ENCODE measurements at places on chromosomes 2 and 18.

DNA sequence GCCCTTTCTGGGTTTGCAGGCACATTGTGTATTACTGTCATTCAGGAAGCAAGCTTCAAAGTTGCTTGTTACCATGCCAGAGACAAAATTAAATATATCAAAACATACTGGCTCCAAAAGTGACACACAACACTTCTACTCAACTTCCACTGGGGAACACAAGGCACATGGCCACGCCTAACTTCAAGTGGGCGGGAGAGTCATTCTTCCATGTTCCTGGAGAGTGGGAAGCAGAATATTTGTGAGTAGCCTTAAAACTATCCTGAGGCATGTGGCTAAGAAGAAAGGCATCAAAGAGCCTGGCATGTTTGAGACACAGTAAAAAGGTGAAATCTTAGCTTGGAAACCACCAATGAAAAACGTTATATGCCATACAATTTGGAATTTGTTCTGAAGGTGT is 90.5 kb upstream of the TACR1 start:
- no peak for DNase-seq

DNA sequence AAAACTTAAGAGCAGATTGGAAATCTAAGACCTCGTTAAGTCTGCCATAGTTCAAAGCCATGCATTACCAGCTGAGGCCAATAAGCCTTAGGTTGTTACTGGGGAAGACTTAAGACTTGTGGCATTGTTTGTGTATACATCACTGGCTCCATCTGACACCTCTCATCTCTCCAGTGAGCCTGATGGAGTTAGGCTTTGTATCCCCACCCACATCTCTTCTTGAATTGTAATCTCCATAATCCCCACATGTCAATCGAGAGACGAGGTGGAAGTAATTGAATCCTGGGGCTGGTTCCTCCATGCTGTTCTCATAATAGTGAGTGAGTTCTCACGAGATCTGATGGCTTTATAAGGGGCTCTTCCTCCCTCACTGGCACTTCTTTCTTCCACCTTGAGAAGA is 404.6 kb downstream of the ARHGAP15 start:
- DNase-seq: no peak

DNA sequence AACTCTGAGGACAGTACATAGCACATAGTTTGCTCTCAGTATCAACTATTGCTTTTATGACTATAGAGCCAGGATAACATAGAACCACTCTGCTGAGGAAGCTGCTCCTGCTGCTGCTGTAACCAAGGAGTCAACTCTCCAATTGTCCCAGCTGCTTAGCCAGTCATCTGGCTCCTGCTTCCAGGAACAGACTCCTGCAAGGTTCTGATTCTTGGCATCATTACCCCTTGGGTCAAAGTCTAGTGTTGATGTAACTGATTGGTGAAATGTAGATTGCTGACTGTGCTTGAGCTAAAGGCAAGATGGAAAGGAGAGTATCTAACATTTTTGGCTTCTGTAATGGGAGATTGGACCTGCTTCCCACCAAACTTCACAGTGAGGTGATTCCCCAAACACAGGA is 261.9 kb upstream of the FSHR start:
- no peak for DNase-seq

DNA sequence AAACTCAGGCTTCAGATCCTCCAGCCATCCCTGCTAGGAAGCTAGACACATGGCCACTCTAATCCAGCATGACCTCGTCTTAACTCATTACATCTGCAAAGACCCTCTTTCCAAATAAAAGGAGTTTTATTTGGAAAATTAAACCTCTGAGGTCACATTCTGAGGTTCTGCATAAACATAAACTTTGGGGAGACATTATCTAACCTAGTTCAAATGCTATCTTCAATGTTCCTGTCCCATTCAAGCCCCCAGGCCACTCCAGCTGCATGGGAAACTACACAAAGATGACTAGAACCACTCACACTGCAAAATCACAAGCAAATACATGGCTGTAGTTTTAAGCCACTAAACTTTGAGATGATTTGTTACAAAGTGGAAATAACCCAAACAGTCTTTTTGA is 99.0 kb upstream of the RNF152 start:
- no peak for DNase-seq

DNA sequence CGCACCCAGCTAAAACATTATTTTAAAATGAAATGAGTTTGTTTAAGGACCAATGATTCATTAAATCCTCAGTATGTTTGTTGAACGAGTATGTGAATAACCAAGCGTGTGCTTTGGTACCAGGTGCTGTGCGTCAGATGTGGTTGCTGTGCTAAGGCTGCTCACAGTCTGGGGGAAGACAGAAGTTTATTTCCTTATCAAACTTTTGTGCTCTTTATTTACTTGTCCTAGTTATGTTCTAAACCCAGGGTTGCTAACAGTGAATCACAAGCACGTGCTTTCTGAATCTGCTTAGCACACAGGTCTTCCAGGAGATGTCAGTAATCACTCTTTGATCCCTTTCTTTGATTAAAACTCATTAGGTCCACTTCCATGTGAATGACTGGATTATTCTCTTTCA is 37.0 kb downstream of the RAPGEF4 start:
- DNase-seq: no peak

DNA sequence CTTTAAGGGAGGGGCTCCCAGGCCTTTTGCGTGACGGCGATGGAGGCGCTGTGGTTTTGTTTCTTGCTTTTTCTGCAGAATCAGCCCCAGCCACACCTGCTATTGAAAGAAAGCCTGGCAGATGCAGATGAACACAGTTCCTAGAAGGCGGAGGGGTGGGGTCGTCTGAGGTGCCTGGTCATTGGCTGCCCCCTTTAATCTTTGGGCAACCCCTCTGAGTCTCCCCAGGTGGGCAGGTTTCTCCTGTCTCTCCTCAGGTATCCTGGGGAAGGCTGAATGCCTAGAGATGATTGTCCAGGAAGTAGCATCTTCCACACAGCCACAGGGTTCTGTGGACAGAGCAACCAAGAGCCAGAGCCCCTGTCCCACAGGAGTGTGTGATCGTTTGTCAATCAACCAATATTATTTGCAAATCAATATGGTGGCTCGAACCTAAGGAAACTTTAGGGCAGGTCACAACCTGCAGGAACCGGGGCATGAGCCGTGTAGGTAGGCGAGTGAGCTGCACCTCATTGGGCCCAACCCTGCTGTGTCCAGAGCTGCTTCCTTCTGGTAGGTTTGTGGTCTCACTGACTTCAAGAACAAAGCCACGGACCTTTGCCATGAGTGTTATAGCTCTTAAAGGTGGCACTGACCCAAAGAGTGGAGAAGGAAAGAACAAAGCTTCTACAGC is 104.3 kb downstream of the NDUFA10 start:
- no peak for DNase-seq

DNA sequence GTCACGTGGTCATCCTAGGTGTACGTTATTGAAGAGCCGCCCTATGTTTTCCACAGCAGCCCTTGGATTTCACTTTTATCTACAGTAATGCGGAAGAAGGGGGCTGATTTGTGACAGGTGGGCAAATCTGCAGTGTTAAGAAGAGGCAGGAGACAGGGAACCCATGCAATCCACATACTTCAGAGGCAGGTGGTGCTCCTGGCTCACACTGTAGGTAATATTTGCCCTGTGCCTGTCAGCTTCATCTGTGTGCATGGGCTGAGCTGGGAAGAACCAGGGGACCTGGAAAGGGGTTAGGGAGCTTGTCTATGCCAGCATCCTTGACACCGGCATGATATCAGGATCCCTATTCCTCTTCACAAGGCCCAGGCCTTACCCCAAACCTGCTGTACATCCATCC is 183.9 kb downstream of the SH3RF3 start:
- DNase-seq: no peak

DNA sequence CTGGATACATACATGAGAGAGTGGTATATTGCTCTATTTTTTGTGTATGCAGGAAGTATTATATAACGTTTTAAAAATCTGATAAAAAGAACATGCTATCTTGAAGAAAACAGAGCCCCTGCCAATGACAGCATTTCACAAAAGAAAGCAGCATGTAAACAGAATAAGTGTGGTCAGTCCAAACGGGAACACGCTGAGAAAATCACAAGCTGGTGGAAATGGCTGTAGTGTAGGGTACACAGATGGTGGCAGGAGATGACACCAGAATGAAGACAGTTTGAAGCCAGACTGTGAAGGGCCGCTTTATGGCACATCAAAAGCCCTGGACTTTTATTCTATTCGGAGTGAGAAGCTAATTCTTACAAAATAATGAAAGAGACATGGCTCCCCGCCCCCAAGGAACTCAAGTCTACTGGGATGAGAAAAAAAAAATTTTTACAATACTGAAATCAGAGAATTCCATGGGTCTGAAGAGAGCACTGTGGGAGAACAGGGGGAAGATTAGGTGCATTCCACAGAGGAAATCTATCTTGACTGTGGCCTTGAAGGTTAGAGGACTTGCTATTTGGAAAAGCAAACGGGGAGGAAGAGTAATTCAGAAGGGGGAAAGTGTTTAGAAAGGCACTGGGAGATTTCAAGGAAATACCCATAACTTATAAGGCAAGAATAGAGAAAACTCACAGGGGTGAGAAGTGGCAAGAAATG is 217.7 kb upstream of the SMAD7 start:
- no peak for DNase-seq

- no peak for DNase-seq
Observed at GRCh38 chr2:108118996-108119395, 120.8 kb upstream of the SULT1C3 start.

DNA sequence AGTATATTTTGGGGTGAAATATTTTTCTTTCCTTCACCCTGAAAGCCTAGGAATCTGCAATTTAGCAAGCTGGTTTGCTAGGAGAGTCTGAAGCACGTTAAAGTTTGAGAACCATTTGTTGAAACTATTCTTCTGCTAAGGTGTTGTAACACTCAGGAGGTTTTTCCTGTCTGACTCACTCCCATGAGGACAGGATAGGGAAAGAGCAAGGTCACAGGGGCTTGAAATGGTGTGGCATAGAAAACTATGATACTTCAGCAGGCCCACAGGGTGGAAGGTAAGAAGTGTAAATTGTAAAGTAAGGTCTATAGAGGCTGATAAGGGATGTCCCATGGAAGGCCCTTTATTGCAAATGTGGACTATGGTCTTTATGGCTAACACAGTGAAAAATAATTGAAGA is 177.7 kb upstream of the ZC3H15 start:
- no peak for DNase-seq

All from stimulated activated CD8-positive, alpha-beta memory T cell treated with anti-CD3 and anti-CD28 coated beads, Interleukin-4, amount 100 ng/mL, for 1 hour (primary cell).